ENCODE measurements at places on chromosomes 11 and 22.
A peak's percentile ranks its signal among the peaks of the same experiment; 100 is the strongest.

GRCh38 chr11:120229451-120230424, 10.2 kb upstream of the POU2F3 start:
- DNase-seq, result no peak

DNA sequence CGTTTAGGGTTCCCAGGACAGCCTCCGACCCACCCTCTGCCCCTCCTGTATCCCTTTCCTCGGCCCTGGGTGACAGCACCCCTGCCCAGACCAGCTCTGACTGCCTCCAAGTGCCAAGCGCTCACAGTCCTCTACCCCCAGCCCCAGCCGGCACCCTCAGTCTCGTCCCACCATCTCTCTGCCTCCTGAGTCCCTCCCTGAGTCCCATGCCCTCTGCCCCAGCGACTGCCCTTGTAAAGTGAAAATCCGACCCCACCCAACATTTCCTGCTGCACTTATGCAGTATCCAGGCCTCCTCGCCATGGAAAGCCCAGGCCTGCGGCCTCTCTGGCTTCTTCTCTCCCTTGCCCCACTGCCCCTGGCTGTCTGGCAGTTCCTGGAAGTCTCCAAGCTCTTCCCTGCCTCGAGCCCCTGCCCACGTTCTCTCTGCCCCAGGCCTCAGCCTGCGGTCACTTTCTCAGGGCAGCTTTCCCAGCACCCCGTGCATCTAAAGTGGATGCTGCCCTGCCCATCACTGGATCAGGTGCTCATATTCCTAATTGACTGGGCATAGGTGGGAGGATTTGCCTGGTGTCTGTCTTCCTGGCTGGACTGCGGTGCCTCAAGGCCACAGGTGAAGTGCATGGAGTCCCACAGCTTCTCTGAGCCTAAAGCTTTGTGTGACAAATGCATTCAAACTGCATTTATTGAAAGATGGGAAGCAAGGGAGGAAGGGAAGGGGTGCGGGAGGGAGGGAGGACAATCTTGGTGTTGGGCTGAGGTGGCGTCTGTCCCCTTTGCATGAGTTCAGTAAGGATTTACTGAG, 17.7 kb upstream of the IL2RB start:
- DNase-seq, result no peak

GRCh38 chr22:29275167-29275566, 7.1 kb downstream of the EWSR1 start:
- no peak for DNase-seq

DNA sequence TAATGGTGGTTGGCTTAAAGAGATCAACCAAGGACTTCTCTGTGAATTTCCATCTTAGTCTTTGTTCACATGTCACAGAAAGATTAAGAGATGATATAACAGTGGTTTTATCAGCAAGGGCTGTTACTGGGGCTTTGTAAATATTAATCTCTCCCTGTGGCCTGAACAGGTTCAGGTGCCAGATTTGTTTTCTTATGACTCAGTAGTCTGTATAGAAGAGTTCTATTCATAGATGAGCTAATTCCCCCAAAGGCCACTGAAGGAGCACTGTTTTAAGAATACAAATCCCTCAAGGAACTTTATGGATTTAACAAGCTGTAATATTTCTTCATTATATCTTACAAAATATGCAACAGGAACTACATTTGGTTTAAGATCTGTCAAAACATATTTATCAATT, 50.4 kb downstream of the TCP11L1 start:
- no peak for DNase-seq

GRCh38 chr22:17808693-17809403, 34.6 kb upstream of the BID start:
- DNase-seq, result no peak

DNA sequence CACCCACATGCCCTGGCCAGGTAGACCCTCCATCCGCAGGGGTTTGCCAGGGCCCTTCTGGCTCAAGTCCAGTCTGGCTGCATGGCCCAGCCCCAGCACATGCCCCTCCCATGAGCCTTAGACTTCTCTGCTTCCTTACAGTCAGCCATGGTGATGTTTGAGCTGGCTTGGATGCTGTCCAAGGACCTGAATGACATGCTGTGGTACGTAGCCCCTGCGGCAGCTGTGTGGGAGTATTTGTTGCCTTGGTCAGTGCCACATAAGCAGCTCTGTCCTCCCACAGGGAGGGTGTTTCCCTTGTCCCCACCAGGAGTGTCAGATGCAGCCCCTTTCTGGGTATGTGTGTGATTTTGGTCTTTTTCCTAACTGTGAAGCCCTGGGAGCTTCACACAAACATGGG, 17.5 kb downstream of the CDC45 start:
- DNase-seq, result no peak

- DNase-seq, result no peak
These were observed 26.7 kb upstream of the LRRC10B start for GRCh38 chr11:61481806-61482205.

DNA sequence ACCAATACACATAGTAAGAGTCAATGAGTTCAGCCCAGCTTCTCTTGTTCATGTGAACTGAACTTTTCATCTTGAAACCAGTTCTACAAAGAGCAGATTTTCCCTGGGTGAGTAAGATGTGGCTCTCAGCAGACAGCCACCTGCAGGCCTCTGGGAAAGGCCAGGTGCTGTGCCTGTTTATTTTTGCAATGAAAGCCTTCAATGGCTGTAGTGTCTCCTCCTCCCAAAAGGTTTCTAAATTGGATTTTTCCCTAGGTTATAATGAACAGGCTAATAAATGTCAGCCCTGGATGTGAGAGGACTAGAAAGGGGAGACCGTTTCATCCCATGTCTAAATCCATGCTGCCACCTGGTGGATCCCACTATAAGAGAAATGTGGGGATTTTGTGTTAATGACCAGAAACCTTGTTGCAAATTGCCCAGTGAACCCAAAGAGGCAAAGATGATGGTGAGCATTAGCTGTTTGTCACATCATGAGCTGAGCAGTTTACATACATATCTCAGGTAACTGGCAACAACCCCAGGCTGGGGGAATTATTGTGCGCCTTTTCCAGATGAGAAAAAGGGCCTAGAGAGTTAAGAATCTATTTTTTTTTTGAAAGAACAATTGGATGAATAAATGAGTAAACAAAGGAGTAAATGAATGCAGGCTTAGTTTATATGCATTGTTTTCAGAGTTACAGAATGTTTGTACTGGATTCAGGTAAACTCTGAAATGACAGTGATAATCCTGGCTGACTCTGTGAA, 12.7 kb downstream of the C11orf91 start:
- DNase-seq, result peak; percentile 64

- DNase-seq, result no peak
These were observed 165.2 kb downstream of the PGR start for GRCh38 chr11:100964435-100964834.

DNA sequence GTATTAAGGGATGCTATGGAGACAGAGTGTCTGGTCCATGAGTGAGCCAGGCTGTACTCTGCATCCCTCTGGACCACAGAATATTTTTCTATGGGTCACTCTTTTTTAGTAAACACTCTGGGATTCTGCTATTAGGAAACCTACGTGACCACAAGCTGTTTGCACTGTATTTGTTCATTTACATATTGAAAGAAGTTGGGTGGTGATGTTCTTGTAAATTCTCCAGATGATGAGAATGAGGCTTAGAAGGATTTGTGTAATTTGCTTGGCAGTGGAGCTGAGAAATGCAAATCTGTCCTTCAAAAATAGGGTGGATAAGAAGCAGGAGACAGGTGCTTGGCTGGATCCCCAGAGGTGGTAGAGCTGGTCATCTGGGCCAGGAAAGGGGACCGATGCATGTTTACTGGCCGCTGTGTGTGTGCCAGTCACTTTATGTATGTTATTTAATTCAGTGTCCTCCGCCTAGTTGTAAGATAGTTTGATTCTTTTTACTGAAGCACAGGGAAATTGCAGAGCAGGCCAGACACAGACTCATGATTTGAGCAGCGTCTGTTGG, 63.7 kb upstream of the HEPHL1 start:
- no peak for DNase-seq

GRCh38 chr11:26228778-26229177, 103.2 kb upstream of the ANO3 start:
- DNase-seq, result no peak

- DNase-seq, result no peak
These were observed 126.9 kb upstream of the GRK3 start for GRCh38 chr22:25437414-25438160.

DNA sequence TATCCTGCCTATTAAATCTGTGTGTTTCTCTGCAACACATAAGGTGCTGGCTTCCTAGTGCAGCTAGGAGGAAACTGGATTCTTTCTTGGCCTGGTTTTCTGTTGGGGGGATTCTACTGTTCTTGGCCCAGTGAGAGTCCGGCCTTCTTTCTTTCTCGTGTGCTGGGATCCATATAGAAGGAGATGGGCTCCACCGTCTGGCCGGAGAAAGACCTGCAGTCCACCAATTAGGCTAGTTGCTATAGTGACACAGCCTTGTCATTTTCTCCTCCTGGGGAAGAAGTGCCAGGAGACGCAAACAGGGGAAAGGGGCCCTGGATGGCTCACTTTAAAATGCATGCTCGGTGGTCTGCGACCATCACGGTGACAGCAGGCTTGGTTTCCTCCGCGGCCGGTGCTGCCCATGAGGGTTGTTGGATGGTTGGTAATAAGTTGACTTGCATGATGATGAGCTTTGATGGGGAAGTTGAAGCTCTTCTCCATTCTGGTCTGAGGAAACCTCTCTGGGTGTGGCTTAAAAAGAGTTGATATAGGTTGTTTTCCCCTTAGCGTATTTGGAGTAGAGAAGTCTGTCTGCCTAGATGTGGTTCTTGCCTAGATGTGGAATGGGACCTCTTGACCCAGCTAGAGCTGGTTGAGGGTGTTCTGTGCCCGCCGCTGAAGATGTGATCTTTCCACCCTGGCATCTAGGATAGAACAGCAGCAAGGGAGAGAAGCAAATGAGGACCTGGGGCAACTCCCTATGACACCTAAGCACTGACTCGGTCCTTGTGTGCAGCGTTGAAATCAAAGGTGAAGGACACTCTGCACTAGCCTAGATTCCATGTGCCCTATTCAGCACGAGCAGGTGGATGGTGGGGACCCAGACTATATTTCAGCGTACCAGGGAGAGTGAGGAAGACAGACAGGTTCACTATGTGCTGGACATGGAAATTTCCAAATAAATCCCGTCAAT, 1335.0 kb downstream of the BRD1 start:
- DNase-seq, result peak; percentile 72

- no peak for DNase-seq
These were observed 12.1 kb downstream of the CPSF7 start for GRCh38 chr11:61417670-61418069.

DNA sequence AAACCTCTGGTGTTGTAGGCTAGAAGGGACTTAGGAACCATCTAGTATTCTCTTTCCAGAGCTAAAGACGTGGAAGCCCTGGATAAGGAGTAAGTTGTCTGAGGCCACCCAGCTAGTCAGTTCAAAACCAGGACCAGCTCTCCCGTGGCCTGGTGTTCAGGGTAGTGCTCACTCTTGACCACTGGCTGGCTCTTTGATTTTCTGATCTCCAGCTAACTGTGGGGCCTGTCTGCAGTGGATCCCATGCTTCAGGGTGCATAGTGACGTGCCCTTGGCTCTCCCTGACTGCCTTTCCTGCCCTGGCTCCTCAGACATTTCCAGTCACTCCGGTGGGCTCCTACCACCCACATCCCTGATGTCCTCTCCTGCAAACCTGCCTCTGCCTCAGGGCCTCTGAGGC, 1.3 kb downstream of the CLMP start:
- no peak for DNase-seq

DNA sequence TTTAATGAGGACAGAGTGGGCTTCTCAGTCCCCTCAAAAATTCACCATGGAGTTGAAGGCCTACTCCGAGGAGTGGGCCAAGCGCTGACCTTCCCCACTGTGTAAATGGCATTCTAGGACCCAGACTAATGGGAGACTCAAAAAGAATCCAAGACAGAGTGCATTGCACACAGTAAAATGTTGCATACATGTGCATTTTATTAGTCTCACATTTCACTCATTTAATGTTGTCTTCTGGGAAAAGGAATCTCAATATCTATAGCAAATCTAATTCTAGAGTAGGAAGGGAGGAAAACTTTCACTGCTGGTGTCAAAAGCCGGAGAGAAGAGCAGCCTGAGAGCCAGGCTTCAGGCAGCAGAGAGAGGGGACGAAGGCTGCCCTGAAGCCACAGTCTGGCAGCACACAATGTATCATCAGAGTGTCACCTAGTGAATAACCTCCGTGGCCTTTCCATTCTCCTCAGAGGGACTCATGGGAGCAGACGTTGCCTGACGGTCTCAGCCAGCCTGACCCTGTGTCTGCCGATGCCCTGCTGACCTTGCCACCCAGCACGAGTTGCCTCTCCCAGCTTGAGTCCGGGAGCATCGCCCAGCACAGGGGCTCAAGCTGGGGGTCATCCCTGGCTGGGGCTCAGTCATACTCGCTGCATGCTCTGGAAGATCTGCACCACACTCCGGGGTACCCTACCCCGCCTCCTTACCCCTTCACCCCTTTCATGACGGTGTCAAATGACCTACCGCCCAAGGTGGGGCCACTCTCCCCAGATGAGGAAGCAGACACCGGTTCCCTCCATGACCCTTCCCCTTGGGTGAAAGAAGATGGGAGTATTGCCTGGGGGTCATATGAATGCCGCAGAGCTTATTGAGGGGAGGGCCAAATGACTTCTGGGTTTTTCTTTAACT, 12.9 kb upstream of the POU2AF3 start:
- DNase-seq, result no peak

DNA sequence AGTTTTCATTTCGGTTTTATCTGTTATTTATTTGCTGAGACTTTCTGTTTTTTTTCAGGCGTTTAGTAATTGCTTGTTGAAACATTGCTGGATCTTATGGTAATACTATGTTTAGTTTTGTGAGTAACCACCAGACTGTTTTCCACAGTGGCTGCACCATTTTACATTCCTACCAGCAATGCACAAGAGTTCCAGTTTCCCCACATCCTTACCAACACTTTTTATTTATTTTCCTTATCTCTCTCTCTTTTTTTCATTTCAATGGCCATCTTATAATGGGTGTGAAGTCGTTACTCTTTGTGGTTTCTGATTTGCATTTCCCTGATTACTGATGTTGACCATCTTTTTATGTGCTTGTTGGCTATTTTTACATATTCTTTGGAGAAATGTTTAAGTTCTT, 23.7 kb downstream of the USP47 start:
- no peak for DNase-seq

- DNase-seq, result no peak
These were observed 27.2 kb upstream of the A4GALT start for GRCh38 chr22:42747701-42748513.

GRCh38 chr11:112354364-112354763, 93.7 kb upstream of the PLET1 start:
- no peak for DNase-seq

DNA sequence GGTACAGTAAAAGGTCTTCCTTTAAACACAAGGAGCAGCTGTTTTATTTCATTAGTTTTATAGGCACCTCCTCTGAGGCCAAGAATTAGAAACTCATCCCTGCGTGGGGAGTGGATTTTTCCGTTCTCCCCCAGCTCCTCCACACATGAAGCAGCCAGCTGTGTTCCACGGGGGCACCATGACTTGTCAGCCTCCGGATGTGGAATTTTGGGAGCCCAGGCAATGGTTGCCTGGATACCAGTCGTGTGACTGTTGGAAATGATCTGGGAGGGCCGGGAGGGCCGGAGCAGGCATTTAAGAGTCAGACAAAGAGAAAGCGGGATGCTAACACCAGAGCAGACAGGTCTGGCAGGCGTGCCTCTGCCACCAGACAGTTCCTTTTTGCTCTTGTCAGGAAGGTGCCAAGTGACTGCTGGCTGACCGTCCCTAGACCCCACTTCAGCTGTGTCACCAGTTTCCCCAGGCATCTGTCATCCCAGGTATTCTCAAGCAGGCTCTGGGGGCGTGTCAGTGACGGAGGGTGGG, 15.9 kb upstream of the CDC42EP2 start:
- DNase-seq, result no peak

GRCh38 chr11:93734427-93735222, 6.7 kb downstream of the TAF1D start:
- no peak for DNase-seq
